ENCODE measurements at places on chromosomes 6 and 20.

- DNase-seq = no peak
Observed at GRCh38 chr6:43035495-43036194, 14.2 kb downstream of the RRP36 start.

GRCh38 chr20:775679-776135, 7.4 kb upstream of the SLC52A3 start:
- DNase-seq = no peak

- no peak for DNase-seq
Observed at GRCh38 chr20:49750611-49751396, 37.1 kb upstream of the B4GALT5 start.

- no peak for DNase-seq
Observed at GRCh38 chr6:34718976-34719375, 22.4 kb upstream of the ILRUN start.

GRCh38 chr20:2578475-2579192, 42.3 kb downstream of the TMC2 start:
- no peak for DNase-seq

- peak; percentile 89 for DNase-seq
Observed at GRCh38 chr6:26026833-26027490, 60.3 kb upstream of the HFE start.

- DNase-seq = no peak
Observed at GRCh38 chr6:79776076-79776475, 144.9 kb downstream of the SH3BGRL2 start.

DNA sequence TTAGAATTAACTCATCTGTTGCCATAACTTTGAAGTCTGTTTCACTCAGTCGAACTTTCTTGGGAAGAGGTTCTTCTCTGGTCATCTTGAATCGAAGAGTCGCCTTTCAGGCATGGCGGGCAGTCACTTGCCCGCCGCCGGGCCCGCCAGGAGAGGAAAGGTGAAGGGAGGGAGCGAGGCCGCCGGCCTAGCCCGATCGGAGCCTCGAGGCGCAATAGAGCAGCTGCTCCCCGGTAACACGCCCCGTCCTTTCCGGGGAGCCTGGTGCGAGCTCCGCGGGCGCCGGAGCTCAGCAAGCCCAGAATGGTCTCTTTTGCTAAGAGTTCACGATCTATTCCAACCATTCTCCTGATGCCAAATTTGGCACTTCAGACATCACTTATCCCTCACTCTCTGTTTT, 591.8 kb downstream of the TFAP2B start:
- no peak for DNase-seq

DNA sequence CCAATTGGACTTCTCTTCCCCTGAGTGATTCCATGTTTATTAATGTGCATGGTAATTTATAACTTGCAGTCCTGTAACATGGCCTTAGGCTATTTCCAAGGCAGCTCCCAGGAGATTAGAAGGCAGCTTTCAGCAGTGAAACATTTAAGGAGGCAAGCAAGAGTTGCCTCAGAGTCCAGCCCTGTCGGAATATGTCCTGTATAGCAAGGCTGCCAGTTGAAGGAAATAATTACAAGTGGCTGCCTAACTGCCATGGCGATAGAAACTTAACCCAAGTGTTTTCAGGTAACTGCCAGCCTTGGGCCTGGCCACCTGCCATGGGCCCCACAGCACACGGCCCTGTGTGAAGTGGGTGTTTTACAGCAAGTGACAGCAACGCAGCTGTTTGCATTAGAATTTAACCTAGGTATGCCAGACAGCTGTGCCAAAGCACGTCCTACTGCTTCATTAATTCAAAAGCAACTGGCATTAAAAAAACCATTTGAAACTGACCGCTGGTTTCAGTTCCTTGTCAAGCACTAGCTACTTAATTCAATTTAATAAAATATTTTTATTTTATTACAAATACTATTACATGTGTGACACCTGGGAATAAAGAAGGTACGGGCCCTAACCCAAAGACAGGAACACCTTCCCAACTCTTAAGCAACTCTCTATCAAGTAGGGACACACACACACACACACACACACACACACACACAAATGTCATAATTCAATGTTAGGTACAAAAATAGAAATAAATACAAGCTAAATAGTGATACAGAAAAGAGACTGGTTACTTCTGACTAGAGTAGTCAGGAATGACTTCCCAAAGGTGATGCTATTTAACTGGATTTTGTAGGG, 151.8 kb upstream of the HEY2 start:
- no peak for DNase-seq

DNA sequence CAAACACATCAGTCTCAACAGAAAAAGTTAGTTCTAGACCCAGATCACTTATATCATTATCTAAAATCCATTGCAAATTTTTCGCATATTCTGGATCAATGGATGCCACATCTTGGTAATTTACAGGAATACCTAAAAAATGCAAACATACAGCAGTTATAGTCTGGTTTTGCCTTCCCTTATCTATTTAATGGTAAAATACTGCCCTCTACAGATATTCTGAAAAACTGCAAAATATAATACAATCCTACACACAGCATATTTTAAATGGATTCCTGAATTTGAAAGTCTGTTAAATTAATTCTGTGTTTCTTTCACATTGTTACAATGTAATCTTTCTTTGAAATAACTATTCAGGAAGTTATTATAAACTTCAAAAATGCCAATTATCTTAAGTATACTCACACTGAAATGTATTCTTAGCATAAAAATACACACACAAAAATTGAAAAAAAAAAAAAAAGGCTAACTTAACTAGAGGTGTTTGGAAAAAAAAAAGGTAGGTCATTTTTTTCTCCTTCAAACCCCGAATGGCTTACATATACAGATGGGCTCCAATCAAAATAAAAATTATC, 88.4 kb downstream of the HACE1 start:
- DNase-seq = peak; percentile 43

- no peak for DNase-seq
Observed at GRCh38 chr6:169371344-169372127, 117.9 kb upstream of the THBS2 start.

- no peak for DNase-seq
Observed at GRCh38 chr6:85402922-85403321, 47.0 kb upstream of the NT5E start.
